ENCODE measurements at places on chromosomes 2 and 18.

DNA sequence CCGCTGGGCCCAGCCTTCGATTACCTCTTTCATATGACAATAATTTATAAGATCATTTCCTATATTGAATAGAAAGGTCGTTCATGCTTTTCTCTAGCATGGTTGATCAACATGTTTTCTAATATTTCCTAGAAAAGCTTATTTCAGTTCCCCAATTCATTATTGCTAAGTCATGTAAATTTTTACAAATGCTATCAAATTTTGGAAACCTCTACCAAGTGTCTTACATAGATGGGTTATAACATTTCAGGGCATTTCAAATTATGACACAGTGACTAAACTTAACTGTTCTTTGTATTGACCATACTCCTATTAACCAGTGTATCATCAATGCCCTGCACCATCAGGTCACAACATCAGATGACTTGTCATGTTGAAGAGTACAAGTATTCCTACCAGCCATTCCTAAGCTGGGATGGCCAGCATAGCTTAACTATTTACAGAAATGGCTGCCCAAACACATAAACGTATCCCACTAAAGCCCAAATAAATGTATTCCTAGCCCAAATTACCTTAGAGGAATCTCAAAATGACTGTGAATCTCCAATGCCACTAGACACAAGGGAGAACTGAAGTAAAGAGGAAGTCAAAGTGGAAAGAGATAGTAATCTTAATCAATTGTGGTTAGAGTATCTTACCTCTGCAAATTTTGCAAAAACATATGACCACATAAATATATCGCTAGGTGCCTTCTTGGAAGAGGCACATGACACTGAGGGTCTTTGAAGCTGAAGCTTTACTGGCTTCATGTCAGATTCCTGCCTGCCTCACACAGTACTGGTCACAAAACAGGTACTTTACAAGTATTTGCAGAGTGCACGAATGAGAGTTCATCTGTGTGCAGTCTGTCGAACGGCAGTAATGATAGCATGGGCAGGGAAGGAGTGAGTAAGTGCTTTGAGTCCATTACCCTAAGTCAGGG lies 87.3 kb upstream of the TLK1 start:
- no peak for DNase-seq

- DNase-seq: no peak
Observed at GRCh38 chr2:156333951-156334495, 1.5 kb upstream of the NR4A2 start.

- DNase-seq: no peak
Observed at GRCh38 chr18:9066358-9066757, 36.1 kb upstream of the NDUFV2 start.

GRCh38 chr2:14628901-14629300 lies 3.6 kb upstream of the LRATD1 start:
- DNase-seq: no peak

DNA sequence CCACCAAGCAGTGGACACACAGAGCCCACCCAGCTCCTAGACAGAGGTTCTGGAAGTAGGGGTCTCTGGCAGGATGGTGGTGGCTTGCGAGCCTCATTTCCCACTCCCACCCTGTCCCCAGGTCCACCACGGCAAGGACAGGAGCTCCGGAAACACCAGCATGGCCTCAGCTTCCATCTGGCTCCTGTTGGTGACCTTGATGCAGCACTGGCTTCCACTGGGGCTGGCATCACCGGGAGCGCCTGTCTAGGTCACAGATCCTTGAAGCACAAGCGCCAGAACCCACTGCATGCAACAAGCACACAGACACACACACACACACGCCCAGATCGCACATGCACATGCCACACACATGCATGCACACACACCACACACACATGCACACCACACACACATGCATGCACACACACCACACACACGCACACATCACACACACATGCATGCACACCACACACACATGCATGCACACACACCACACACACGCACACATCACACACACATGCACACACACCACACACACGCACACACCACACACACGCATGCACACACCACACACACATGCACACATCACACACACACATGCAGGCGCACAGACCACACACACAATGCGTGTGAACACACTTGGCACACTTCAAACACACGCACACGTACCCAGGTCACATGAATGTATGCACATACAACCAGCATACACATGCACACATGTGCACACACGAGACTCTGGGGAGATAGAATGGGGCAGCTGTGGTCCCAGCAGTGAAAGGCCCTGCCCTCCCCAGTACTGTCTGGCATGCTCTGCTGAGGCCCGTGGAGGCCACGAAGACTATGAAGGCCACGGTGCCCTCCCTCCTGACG lies 63.7 kb downstream of the TWIST2 start:
- no peak for DNase-seq

DNA sequence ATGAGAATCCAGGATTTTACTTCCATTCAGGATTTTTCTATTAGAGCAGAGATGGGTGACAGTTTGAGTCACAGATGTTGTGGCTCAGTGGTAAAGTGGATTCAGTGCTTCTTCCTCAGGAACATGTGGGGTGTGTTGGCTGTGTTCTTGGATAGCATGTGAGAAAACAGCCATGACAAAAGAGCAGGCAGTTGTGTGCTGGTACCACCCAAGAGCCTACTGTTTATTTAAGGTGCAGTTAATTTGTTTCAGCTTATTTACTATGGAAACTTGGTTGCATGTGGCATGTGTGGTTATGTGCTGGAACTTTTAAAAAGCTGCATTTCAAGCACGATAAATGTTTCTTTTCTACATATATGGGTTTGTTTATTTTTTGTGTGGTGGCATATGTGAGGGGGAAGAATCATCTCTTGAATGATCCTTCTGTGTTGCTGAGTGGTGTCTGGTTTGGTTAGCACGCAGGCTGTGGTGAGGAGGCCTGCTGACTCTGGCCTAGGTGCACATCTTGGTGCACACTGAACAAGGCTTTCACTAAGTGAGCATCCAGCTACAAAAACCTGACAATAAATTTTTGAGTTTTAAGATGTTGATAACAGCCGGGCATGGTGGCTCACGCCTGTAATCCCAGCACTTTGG lies 67.3 kb downstream of the SPTBN1 start:
- no peak for DNase-seq

DNA sequence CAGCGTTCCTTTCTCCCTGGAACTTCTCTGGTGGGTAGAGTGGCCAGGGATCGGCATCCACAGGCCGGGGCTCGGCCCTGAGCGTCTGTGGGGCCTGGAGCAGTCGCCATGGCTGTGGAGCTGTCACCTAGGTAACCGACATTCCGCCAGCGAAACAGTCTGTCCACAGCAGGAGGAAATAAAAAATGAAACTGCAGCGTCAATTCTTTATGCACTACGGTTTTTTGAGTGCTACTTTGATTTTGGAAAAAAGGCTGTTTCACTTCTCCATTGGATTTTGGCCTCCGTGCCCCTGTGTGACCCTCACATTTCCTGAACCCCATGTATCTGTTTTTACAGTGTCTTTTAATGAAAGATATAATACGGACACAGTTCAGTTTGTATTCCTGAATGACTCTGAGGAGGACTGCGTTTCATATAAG lies 163.4 kb downstream of the LDLRAD4 start:
- no peak for DNase-seq

DNA sequence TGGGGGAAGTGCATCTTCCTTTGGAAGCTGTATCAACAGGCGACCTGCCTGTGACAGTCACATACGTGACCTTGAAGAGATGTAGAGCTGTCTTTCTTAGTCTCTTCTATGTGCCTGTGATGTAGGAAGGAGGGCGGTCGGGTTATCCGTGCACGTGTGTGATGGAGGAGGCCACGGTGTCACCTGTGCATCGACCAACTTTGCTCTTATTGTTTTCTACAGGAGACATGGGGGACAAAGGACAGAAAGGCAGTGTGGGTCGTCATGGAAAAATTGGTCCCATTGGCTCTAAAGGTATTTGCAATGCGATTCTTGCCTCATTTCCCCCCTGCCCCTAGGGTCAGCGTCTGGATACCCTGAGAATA lies 20.7 kb upstream of the ALLC start:
- DNase-seq: no peak

DNA sequence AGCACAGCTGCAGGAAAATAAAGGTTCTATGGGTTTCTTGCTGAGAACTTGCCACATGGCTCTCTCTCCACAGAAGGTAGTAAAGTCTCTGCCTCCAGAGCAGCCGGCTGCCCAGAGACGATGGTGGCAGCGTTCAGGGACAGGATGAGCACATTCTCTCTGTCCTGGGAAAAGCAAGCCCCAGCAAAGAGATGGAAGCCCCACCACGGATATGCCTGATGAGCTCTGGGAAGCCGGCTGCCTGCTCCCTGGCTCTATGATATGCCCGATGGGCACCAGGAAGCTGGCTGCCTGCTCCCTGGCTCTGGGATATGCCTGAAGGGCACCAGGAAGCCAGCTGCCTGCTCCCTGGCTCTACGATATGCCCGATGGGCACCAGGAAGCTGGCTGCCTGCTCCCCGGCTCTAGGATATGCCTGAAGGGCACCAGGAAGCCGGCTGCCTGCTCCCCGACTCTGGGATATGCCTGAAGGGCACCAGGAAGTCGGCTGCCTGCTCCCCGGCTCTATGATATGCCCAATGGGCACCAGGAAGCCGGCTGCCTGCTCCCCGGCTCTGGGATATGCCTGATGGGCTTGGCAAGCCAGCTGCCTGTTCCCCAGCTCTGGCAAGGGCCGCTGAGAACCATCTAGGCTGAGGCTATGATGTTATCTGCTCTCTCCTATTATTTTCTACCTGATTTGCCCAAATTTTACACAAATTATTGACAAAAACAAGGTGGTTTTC lies 21.5 kb upstream of the SNTG2 start:
- no peak for DNase-seq

- no peak for DNase-seq
Observed at GRCh38 chr2:171244466-171244969, 83.8 kb upstream of the TLK1 start.

Measured in NCI-H187 treated with DMSO at 0.1 percent for 48 hours (cell line).